ENCODE measurements at places on chromosomes 6 and 20. TPM values are rescaled to one million over a fixed set of nuclear protein-coding genes. Genes with fewer than 3 reads are reported as not detected.

DNA sequence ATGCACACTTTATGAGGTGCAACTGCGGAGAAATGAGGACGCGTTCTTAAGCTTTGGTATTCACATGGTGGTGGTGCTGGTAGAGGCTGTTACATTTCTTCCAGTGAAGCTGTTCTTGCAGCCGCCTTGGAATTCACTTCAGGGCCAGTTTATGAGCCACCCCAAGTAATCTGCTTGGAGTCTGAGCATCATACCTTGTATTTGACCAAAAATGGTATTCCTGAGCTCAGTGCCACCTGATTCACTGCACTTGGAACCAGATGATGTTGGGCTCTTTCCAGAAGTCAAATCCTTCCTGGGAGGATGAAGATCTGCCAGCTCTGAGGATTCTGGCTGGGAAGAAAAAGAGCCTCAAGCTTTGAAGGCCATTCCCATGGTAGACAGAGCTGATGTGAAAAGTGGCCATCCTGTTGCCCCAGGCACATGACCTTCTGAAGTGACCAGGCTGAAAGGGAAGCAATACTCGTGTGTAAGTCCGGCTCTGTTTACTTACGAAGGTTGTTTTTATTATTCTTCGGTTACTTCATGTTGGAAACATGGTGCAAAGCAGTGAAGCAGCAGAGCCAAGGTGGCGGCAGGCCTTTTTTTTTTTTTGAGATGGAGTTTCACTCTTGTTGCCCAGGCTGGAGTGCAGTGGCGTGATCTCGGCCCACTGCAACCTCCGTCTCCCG, 7.7 kb downstream of the MANBAL start:
- DNase-seq, result peak; percentile 16

GRCh38 chr6:56370561-56371211, 123.3 kb upstream of the COL21A1 start:
- peak; percentile 92 for DNase-seq

DNA sequence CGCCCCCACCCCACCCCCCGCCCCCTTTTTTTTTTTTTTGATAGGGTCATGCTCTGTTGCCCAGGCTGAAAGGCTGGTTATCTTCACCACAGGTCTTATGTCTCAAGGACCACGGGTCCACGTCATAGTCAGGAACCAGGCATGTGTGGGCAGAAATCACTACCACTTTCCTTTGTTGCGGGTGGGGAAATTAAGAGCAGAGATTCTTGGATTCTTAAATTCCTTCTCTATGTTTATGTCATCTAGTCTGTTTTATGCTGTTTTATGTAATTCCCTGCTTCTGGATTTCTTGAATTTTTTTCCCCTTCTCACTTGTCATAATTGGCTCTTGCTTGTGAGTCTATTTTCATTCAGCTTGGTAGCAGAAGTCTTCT, 25.8 kb upstream of the PLCG1 start:
- DNase-seq, result no peak

DNA sequence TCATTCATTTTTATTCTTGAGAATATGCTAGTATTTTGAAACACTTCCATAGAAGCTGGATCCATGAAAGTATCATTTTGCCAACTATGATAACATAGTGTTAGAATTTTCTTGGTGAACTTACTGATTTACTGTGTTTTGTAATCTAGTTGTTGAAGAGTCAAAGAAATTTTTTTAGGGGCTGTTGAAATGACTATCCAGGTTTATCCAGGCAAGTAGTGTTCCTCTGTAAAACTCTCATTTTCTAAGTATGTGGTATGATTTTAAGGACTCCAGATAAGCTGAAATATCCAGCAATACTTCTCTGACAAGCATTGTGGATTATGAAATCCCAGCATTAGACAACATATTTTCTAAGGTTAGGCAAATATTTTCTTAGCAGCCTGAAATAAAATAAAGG, 95.9 kb downstream of the GRIK2 start:
- DNase-seq, result no peak

DST gene
- total RNA-seq, result 114 TPM

Data from HT1080 (cell line).